ENCODE measurements at places on chromosomes 6 and 20.

- DNase-seq = no peak
Observed at GRCh38 chr6:63858691-63859090, 223.1 kb downstream of the PHF3 start.

DNA sequence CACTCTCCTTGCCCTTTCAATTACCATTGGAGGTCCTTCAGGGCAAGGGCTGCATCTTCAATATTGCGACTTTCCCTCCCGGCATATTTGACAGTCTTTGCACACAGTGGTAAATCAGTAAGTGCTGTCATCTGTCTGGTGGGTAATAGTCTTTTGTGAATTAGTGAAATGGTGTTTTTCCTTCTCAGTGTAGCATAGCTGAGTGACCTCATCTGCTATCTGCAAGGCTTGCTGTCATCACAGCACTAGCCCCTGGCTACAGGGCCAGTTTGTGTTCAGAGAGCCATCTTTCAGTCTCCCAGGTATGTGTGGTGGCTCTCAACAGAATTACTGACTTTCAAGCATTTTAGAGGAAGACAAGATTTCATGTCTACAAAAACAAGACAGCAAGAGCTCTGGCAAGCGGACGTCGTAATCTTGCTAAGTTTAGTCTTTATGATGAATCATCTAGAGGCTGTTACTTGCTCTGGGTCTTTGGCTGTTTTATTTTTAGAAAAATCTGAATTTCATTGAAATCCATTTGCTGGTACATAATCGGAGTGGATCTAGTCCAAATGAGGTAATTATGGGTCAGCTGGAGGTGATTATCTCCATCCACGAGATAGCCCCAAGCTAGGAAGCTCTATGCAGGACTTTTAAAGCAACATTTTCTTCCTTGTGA lies 528.9 kb downstream of the EPM2A start:
- DNase-seq = no peak

DNA sequence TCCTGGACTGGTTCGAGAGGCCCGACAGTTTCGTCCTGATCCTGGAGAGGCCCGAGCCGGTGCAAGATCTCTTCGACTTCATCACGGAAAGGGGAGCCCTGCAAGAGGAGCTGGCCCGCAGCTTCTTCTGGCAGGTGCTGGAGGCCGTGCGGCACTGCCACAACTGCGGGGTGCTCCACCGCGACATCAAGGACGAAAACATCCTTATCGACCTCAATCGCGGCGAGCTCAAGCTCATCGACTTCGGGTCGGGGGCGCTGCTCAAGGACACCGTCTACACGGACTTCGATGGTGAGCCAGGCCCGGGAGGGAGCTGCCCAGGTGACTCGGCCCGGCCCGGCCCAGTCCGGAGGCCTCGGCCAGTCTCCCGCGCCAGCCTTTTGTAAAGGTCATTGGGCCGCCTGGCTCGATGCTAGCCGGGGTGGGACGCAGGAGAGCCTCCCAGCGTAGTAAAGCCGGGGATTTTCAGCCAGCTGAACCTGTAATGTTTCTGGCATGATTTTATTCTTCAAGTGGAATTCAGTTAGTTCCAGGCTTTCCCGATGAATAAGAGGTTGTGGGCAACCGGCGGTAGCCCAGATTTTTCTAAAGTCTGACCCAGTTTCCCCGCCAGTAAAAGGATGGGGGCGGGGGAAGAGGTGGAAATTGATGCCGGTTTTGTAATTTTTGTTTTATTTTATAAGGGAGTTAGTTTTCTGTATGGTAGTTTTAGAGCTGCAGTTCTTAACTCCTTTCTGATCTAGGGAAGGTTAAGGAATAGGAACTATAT lies 1.4 kb downstream of the PIM1 start:
- peak; percentile 26 for DNase-seq

- no peak for DNase-seq
Observed at GRCh38 chr6:113184291-113184690, 672.9 kb upstream of the MARCKS start.

GRCh38 chr6:122817766-122818165 lies 28.7 kb downstream of the SMPDL3A start:
- no peak for DNase-seq

GRCh38 chr20:5657190-5657875 lies 92.9 kb upstream of the SHLD1 start:
- DNase-seq = no peak

- peak; percentile 82 for DNase-seq
Observed at GRCh38 chr6:31575335-31575901, at the start of gene TNF. TSS of gene TNF (plus strand) at chr6:31575565. CDS start at chr6:31575742, 177 bp downstream.

DNA sequence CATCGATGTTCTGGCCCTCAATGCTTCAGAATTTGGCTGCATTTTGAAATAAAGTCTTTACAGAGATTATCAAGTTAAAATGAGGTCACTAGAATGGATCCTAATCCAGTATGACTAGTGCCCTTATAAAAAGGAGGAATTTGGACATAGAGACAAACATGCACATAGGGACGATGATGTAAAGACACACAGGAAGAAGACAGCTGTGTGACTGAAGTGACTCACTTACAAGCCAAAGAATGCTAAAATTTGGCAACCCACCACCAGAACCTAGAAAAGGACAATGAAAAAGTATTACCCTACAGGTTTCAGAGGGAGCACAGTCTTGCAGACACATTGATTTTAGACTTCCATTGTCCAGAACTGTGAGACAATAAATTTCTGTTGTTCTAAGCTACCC lies 322.8 kb upstream of the GJE1 start:
- DNase-seq = no peak

GRCh38 chr6:139154881-139155547 lies 20.1 kb downstream of the HECA start:
- DNase-seq = no peak

GRCh38 chr6:54903884-54904283 lies 57.3 kb downstream of the FAM83B start:
- DNase-seq = no peak

- DNase-seq = no peak
Observed at GRCh38 chr20:54626126-54626525, 150.7 kb downstream of the DOK5 start.

DNA sequence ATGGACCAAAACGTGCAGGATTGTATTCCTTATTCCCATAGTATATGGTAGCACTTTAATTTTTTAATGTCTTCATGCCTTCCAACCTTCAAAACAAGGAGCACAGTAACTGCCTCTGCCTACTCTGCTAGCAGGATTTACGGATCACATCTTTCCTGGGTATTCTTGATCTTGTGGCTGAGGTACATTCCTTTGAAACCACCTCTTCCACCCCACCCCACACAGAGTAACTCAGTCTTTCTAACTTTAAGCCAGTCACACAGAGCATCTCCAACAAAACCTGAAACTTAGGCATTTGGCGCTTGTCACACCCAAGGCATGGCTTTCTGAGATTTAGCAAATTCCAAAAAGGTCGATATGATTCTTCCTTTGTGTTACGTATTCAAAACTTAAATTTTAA lies 2.3 kb upstream of the ID4 start:
- DNase-seq = no peak

GRCh38 chr6:170092826-170093225 lies 198.1 kb downstream of the DLL1 start:
- no peak for DNase-seq

- DNase-seq = no peak
Observed at GRCh38 chr6:110105296-110105695, 74.2 kb downstream of the WASF1 start.

GRCh38 chr6:150636808-150637207 lies 37.1 kb downstream of the PLEKHG1 start:
- no peak for DNase-seq

GRCh38 chr6:54878718-54879117 lies 32.1 kb downstream of the FAM83B start:
- DNase-seq = no peak

DNA sequence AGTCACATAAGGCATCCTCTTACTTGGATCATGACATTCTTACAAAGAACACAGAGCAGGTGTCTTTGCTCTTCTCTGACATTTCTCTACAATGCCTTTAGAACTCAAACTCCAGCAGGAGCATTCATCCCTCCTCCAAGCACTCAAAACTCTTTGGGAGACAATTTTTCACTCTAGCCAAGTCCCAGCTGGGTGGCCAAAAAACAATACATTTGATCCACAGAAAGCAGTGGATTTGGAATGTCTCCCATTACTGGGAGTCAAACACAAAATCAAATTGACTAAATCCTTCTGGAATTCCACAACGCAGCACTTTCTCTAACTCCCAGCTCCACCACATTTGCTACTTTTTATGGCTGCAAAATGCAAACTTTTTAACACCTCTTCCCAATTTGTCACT lies 108.6 kb upstream of the VGLL2 start:
- no peak for DNase-seq

- DNase-seq = peak; percentile 64
Observed at GRCh38 chr6:144582939-144583613, 297.9 kb downstream of the UTRN start.

- no peak for DNase-seq
Observed at GRCh38 chr6:125165256-125165655, 11.7 kb downstream of the TPD52L1 start.

- DNase-seq = peak; percentile 82
Observed at GRCh38 chr6:109454496-109455436, 806 bp downstream of the MICAL1 start.

GRCh38 chr20:57388953-57389694 lies 2.1 kb upstream of the RBM38 start:
- no peak for DNase-seq

GRCh38 chr6:39425346-39426072 lies 103.0 kb upstream of the KCNK16 start:
- no peak for DNase-seq

DNA sequence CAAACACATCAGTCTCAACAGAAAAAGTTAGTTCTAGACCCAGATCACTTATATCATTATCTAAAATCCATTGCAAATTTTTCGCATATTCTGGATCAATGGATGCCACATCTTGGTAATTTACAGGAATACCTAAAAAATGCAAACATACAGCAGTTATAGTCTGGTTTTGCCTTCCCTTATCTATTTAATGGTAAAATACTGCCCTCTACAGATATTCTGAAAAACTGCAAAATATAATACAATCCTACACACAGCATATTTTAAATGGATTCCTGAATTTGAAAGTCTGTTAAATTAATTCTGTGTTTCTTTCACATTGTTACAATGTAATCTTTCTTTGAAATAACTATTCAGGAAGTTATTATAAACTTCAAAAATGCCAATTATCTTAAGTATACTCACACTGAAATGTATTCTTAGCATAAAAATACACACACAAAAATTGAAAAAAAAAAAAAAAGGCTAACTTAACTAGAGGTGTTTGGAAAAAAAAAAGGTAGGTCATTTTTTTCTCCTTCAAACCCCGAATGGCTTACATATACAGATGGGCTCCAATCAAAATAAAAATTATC lies 88.4 kb downstream of the HACE1 start:
- DNase-seq = no peak

GRCh38 chr6:168263351-168263905 lies 56.1 kb downstream of the DACT2 start:
- DNase-seq = no peak

DNA sequence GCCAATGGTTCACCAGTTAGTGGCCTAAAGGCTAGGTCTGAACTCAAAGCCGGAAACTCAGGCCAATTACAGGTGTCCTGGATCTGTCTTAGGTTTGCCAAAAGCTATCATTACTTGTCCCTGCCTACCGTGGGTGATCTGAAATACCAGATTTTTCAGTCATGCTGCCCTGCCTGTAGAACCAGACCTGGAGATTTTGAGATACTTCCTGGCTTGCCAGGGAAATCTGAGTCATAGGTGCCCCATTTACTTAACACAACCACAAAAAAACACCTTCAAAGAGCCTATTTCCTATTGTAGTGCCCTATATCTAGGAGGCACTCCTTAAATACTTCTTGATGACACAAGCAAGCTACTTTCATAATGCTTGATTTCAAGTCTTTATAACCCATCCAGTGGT lies 13.9 kb upstream of the RANBP9 start:
- peak; percentile 60 for DNase-seq

GRCh38 chr20:4297127-4297826 lies 281.9 kb upstream of the RNF24 start:
- DNase-seq = no peak

DNA sequence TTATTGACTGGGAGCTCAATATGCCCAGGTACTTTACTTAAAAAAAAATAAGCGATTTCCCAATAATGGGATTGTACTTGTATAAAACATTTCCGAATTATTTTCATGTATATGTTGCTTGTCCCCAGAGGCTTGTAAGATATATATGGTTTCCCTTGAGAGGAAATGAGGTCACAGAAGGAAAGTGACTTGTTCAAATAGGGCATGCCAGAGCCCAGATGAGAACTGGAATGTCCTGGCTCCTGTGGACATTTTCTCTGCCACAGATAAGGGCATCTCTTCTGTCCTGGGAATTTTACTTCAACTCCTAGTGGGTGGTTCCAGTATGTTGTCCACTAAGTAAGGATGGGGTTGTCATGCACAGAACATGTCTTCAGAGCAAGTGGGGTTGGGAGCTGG lies 63.0 kb downstream of the LYRM2 start:
- no peak for DNase-seq

DNA sequence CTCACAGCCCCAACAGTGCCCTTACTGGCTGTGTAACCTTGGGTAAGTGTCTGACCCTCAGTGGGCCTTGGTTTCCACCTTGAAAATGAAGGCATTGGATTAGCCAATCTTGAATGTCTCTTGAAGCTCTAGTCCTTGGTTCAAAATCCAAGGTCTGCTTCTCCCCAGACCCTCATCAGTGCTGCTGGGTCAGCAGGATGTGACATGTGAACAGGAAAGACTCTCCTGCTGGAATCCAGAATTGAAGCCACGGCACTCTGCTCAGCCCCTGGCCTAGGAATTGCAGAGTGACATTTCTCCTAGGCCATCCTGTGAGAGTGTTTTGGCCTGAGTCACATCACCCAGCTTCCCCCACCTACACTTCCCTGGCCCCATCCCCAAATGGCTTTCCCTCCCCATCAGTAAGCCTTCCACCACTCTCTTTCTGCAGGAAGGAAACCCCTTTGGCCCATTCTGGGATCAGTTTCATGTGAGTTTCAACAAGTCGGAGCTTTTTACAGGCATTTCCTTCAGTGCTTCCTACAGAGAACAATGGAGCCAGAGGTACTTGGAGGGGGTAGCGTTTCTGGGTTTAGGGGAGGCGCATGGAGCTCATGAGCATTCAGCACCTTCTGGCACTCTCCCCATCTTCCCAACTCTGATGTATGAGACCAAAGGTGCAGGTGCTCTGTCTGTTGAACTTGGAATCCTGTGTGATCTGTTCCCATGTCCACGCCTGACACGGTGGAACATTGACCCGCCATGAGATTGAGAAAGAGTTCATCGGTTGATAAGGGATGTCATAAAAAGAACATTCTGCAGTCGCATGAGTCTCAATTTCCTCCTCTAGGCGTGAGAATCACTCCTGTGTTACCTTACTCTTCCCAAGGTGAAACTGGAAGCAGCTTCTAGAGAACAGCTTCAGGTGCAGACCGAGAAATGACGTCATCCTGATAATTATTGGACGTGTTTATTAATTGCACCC lies 8.8 kb downstream of the POFUT1 start:
- no peak for DNase-seq

DNA sequence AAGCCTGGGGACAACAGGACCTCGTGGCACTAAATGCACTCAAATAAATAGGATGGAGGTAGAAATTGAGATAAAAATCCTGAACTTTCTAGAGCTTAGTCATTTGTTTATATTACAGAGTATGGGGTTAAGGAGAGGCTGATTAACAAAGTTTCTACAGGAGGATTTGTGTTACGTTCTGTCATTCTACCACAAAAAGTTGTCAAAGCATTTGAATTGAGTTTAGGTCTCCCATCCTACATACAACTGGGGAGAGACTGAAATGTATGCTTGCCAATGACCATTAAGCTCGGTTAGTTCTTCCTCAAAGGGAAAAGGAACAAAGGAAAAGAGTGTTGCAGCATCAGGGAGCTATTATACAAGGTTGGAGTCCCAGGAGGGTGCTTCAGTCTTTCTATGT lies 597.9 kb downstream of the COL12A1 start:
- DNase-seq = no peak

All from CD8-positive, alpha-beta T cell (primary cell).